ENCODE measurements at places on chromosomes 11 and 22.
A peak's percentile ranks its signal among the peaks of the same experiment; 100 is the strongest.

DNA sequence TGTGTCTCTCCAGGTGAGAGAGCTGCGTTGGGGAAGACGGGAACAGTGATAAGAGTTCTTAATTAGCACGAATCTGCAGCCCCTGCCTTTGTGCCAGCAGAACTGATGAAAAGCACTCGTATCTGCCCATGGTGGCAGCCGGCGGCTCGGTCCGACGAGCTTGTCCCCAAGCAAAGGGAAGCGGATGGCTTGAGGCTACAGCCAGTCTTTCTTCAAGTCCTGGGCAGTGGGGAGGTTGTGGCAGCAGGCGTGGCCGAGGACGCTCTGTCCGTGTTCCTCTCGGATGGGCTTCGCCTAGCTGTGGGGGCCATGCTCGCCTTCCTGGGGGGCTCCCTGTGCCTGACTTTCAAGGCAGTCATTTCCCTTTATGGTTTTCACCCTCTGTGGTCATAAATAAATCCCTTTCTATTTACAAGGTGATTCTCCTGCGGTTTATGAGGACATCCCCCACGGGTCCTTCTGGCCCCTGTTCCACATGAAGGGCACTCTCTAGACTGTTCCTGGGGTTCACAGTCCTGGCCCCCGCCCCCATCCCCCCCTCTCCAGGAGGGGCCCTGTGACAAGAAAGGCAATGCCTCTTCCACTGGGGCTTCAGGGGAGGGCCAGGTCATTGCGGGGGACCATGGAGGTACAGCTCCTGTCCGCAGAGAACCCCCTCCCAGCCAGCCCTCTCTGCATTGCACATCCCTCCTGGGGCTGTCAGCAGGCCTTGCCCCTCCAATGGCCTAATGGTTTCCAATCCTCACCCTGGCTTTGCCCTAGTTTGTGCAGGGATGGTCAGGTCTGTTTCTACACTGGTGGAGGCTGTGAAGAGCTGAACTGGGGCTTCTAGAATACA lies 1212.3 kb downstream of the BRD1 start:
- no peak for DNase-seq

DNA sequence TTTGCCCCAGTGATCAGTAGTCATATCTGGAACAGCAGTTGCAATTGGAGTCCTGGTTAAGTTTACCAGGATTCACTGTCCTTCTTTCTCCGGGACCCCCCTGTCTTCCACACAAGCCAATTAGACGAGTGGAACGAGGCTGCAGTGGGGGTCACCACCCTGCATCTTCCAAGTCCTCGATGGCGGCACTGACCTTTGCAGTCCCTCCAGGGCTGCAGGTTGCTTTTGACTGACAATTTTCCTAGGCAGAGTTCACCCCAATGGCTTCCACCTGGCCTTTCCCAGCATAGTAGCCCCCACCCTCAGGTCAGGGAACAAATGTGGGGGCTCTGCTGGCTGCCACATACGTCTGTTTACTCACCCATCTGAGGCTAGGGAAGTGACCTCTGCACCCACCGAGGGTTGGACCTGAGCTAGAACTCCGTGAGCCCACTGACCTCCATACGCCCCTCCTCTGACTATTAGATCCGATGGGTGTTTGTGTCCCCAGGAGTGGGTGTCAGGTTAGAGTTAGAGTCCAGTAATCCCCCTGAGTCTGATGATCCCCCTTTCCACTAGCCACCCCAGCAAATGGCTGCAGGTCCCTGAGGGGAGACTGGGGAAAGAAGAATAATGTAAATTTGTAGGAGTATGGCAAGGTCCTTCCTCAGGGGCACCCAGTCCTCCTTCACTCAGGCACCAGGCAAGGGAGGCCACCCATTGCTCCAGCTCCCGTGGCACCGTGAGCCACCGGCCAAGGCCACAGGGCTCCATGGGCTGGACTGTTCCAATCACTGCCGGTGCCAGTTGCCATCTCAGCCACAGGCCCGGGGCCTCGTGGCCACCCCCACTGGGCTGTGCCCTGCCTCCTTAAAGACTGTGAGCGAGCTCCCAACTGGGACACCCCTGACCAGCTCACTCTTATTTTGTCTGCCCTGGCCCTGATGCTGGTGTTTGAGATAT lies 5.5 kb downstream of the C11orf21 start:
- DNase-seq = no peak

DNA sequence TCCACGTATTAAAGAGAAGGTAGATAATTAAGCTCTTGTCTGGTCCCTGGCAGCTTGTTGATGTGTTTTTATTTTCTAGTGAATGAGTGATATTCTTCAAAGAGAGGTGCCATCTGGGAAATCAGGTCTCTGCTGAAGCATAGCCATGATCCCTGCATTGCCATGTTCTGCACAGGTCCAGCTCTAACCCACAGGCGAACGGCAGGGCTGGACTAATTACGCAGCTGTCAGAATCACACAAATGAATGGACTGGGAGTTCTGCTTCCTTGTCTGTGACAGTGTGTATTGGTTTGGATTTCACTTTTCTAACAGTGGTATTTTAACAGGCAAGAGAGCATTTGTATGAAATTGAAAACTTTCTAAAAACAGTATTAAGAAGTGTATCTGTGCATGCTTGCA lies 235.6 kb downstream of the FAT3 start:
- DNase-seq = no peak

DNA sequence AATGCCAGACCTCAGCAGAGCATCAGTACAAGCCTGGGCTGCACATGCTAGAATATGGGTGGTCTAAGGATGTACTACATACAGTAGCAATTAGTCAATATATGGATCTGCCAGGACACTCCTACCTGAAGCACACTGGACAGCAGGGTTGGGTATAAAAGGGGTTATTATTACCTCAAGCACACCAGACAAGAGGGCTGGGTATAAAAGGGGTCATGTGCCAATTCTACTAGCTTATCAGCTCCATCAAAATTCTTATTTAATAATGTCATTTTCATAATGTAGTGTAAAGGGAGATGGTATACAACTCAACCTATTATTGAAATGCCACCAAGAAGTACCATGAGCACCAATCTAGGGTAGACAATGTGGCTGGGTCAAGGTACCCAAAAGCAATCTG lies 44.7 kb upstream of the PRODH start:
- DNase-seq = no peak

GRCh38 chr11:73761403-73761945 lies 600 bp upstream of the RAB6A start:
- no peak for DNase-seq

GRCh38 chr11:61571869-61572268 lies 9.0 kb downstream of the SYT7 start:
- no peak for DNase-seq

DNA sequence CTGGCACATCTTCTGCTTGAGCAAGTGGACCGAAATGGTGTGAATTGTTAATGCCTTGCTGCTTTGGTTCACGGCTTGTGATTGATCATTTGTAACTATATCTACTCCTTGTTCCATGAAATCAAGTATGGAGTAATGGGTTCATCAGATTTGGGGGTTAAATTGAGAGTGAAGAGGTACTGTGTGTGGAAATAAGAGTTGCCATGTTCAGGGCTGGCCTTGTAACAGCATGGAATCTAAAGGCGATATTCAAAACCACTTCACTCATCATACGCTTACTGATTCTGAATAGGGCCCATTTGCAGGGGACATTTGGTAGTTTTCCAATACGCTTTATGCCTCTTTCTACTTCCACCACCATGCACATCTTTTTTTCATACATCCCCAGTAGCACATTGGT lies 122.2 kb downstream of the DCDC1 start:
- no peak for DNase-seq

GRCh38 chr11:63999349-64000025 lies 13.2 kb downstream of the OTUB1 start:
- peak; percentile 61 for DNase-seq

- no peak for DNase-seq
Measured at GRCh38 chr11:95066716-95067038, at the start of gene SRSF8. TSS of gene SRSF8 (plus strand) at chr11:95066919. CDS start at chr11:95067227, 308 bp downstream.

DNA sequence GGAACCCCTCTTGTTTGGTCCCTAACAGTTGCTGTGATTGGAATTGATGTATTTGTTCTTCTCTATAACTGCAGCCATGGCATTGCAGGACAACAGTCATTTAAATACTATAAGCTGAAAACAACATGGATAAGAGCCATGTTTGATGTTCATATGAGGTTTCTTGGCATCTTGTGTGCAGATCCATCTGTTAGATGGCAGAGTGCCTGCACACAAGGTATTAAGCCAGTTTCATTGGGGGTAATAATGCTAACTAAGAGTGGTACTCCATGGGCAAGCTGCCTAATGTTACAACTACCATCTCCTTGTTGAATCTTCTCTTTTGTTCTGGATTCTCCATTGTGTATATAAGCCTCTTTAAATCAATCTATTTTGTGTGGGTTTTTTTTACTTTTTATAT lies 206.0 kb upstream of the CHORDC1 start:
- DNase-seq = no peak

DNA sequence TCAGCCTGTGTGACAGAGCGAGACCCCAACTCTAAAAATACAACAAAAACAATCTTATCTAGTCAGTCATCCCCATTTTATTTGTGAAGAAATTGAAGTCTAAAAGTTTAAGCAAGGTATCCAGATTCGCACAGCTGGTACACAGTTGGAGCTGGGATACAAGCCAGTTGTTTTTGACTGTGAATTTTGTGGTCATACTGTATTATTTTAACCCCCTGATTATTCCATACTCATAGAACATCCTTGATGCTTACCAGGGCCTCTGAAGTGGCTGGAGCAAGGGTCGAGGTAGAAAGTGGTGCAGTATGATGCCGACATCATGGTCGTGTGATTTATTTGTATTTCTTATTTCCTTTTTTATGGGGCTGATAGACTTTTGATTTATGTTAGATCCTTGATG lies 50.0 kb downstream of the BID start:
- DNase-seq = peak; percentile 77

GRCh38 chr11:2529636-2530035 lies 84.8 kb downstream of the KCNQ1 start:
- DNase-seq = no peak

GRCh38 chr11:104572279-104572678 lies 326.0 kb downstream of the CASP12 start:
- DNase-seq = peak; percentile 28

GRCh38 chr11:5631417-5631816 lies 6.6 kb downstream of the TRIM34 start:
- no peak for DNase-seq

- no peak for DNase-seq
Measured at GRCh38 chr11:66986178-66986545, 11.1 kb downstream of the C11orf86 start.

DNA sequence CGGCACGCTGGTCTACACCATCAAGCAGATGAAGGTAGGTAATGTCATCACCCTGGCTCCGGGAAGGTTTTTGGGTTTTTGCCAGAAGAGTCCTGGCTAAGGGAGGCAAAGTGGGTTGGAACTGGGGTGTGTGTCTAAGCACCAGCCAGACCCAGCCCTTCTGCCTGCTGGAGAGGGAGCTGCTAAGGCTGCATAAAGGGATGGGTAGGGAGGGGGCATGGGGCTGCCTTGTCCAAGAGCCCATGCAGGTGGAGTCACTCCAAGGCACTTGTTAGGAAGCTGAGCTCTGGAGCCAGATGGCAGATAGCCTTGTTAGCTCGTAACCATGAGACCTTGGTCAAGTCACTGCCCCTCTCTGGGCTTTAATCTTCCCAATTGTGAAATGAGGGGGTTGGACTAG lies 48.0 kb downstream of the TIMP3 start:
- no peak for DNase-seq

DNA sequence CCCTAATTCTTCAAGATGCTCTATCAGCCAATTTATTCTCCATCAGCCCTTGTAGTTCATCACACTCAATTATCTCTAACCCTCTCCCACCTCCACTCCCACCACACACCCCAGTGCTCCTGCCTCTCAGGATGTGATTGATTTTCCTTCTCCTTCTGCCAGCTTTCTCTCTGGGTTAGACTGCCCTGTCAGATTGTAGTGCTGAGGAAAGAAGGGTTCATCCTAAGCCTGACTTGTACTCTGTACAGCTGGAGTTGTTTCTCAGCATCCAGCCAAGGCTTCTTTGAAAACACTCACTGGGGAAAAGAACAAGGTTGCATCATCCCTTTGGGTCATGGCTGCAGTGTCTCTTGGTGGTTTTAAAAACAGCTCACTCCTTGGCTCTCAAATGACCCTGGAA lies 61.2 kb downstream of the CECR2 start:
- peak; percentile 95 for DNase-seq

DNA sequence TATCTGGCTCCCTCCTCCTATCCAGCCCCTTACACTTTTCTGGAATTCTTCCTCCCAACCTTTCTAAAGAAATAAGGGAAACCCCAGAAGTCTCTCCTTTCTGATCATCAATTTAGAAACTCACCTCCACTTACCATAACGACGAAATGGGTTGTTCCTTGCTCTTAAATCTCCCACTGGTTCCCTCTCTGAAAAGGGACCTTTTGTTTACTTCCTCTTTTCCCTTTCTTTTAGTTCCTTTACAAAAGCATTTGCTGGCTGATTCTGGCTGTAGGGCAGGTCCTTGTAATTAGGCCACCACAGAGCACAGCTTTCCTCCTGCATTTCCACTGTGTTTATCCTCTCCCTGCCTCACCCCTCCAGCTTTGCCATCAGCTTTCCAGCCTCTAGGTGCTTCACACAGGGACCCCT lies 12.0 kb downstream of the JAML start:
- no peak for DNase-seq

GRCh38 chr22:17945156-17945887 lies 79.0 kb downstream of the MICAL3 start:
- DNase-seq = no peak

DNA sequence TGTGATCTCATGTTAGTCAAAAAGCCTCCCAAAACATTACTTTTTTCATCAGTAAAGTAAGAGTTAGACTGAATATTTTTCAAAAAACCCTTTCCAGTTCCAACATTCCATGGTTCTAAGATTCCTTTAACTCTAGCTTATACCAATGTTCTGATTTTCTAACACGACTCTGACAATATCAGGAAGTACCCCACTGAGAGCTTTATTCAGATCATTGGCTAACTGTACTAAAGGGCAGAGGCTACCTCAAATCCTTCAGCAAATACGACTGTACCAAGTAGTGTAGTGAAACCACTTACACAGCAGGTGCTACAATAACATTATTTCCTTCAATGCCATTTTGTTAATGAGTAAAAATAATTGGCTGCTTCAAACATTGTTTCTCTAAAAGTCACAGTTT lies 213.4 kb upstream of the PITPNB start:
- DNase-seq = peak; percentile 77

- DNase-seq = no peak
Measured at GRCh38 chr11:108468478-108468864, 1.1 kb upstream of the C11orf65 start.

- DNase-seq = no peak
Measured at GRCh38 chr11:116302756-116303155, 470.0 kb downstream of the BUD13 start.

DNA sequence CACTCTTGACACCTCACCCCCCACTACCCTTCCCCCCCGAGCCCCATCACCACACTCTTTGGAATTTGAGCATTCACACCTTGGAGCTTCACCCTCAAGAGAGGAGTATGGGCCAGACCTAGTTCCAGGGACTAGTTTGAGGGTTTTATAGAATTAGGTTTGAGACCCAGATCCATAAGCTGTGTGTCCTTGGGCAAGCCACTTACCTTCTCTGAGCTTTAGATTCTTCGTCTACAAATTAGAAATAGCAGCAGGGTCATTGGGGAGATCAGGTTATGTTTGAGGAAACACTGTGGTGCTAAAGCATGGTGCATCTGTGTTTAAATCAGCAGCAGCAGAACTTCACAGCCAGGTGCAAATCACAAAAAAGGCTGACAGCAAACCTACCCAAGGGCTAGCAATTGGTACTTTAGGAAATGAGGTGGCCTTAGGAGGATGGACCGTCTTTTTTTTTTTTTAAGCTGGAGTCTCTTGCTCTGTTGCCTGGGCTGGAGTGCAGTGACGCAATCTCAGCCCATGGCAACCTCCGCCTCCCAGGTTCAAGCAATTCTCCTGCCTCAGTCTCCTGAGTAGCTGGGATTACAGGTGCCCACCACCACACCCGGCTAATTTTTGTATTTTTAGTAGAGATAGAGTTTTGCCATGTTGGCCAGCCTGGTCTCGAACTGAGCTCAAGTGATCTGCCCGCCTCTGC lies 114.8 kb downstream of the MICAL2 start:
- DNase-seq = no peak
